Dorsolateral prefrontal cortex (tissue), 122 donors: ENCODE measurements at places on chromosomes 6 and 20.

- no peak for DNase-seq
These were observed 3.0 kb upstream of the GLO1 start for GRCh38 chr6:38705924-38706323.

DNA sequence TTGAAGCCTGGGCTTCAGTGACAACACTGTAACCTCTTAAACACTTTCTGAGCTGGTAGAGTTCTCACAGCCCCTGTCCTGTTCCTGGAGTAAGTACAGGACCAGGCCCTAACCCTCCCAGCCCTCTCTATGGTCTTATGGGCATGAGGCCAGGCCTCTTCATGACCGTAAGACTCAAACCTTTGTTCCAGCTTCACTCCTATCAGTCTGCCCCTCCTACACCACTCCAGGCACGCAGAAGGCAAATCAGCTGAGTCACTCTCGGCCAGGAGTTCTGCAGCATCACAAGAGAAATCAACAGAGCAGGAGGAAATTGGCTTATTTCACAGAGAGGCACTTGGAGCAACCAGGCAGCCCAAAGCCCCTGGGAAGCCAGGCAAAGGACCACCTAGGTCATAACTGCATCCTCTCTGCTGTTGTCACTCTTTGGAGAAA is 25.3 kb upstream of the CHD6 start:
- DNase-seq, result no peak

DNA sequence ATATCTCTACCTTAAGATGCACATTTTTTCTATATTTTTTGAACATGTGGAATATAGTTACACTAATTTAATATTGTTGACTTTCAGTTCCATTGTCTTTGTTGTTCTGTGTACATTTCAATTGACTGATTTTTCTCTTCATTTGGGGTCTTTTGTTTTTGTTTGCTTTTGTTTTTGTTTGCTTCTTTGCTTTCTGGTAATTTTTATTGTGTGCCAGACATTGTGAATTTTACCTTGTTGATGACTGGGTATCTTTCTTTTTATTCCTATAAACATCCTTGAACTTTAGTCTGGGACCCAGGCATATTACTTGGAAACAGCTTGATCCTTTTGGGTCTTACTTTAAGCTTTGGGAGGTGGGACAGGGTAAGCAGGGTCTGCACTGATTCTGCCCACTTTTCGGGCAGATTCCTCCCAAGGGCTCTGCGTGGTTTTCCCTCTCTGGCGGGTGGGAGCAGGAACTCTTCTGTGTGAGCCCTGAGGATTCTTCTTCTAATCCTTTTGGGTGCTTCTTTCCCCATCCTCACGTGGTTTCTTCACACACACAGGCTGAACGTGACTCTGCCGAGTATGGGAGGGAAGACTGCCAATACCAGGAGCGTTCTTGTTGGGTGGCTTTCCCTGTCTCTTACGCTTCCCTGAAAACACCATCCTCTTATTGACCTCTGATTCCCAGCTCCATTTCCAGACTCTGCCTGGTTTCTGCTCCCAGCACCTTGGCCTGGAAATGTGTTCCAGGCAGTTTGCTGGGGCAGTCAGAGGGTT is 200.5 kb downstream of the ARID1B start:
- no peak for DNase-seq

DNA sequence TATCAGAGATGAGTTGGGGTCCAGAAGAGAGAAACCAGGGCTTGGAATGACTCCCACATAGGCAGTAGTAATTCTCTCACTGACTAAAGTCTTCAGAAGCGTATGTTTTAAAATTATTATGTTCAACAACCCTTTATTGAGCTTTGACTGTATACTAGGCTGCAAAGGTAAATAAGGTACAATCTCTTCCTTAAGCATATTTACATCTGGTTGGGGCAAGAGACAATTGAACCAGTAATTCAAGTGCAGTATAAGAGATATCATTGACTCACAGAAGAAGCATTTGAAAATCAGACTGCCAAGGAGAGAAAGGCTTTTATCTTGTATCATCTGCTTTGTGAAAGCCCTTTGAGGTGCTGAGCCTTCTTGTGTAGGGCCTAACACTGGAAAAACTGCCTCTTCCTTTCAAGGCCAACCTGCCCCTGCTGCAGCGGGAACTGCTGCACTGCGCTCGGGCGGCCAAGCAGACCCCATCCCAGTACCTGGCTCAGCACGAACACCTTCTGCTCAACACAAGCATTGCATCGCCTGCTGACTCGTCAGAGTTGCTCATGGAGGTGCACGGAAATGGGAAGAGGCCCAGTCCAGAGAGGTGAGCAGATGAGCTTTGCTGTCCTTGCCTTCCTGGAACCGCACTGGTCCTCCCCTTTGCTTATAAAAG is 39.3 kb upstream of the C20orf144 start:
- DNase-seq, result no peak

GRCh38 chr6:162271922-162272321 is 455.6 kb downstream of the PRKN start:
- DNase-seq, result no peak

- no peak for DNase-seq
These were observed 49.1 kb upstream of the PLCB1 start for GRCh38 chr20:8082989-8083388.

DNA sequence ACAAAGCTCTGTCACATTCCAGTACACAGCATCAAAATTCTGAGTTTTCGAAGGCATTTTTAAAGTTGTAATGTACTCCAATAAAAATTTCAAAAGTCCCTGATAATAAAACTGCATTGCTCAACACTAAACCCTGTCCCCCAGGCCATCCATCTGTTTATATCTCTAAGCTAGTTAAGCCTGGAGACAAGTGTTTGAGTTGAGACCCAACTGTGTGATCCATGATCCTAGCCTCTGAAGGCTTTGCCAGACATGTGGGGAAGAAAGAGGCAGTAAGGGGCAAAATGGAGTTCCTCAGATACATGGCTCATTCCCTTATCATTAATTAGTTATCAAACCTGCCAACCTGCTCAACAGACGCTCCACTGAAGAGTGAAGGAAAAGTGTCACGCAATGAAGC is 198.4 kb downstream of the ISM1 start:
- no peak for DNase-seq

GRCh38 chr20:45470937-45471336 is 1.4 kb downstream of the WFDC2 start:
- no peak for DNase-seq

DNA sequence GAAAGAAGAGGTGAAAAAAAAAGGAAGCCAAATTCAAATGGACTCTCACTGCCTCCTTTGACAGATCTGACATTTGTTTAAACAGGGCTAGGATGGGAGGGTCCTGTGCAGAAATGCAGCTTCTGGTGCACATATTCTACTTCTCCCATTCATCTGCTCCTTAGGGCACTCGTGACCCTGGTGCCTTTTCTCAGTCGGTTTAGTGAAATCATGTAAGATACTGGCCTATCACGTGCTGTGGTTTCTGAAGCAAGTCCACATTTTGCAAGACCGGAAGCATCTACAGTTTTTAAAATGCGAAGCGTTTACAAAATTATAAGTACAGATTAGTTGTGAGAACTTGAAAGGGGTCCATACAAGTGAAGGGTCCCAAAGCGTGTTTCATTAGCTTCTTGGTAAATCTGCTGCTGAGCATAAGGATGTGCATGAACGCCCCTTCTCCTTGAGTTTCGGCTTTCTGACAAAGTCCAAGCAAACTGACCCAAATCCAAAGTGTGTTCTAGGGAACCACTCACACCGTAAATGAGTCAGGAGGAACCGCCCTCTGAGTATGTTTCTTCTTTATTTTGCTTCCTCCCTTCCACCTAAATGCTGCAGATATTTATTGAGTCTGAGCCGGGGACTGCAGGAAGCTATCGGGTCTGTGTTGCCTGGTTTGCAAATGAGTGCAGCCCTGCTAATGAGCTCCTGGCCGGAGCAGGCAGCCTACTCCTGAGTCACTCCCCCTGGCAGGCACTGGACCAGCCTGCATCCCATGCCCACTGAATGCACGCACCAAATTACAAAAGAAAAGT is 323.8 kb upstream of the JARID2 start:
- DNase-seq, result no peak

DNA sequence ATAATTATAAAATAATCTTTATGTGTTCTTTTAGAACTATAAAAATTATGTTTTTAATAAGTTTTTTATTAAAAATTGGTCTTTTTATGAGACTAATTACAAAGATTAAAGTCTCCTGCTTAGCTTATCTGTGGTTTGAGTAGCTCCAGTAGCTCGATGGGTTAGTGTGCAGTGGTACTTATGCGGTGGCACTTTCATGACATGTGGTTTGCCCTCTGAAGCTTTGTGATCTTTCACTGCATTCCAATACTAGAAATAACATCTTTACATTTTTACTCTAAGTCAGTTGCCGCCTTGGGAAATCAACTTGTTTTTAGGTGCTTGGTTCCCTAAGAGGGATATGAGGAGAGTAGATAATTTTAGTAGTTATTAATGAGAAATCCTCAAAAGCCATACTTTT is 699.5 kb upstream of the FLRT3 start:
- no peak for DNase-seq

DNA sequence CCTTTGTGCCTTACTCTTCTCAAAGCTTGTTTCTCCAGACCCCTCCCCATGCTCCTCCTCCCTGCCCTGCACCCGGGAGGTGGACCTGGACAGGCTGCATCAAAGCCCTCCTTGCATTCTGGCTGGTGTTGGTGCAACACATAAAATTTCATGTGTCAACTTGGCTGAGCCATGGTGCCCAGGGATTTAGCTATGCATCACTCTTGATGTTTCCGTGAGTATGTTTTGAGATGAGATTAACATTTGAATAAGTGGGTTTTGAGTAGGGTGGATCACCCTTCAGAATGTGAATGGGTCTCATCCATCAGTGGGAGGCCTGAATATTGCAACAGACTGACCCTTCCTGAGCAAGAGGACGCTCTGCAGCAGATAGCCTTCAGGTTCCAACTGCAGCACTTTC is 4.4 kb upstream of the OCSTAMP start:
- no peak for DNase-seq

- peak; percentile 17 for DNase-seq
These were observed 69.3 kb downstream of the ABHD12 start for GRCh38 chr20:25321262-25321831.

DNA sequence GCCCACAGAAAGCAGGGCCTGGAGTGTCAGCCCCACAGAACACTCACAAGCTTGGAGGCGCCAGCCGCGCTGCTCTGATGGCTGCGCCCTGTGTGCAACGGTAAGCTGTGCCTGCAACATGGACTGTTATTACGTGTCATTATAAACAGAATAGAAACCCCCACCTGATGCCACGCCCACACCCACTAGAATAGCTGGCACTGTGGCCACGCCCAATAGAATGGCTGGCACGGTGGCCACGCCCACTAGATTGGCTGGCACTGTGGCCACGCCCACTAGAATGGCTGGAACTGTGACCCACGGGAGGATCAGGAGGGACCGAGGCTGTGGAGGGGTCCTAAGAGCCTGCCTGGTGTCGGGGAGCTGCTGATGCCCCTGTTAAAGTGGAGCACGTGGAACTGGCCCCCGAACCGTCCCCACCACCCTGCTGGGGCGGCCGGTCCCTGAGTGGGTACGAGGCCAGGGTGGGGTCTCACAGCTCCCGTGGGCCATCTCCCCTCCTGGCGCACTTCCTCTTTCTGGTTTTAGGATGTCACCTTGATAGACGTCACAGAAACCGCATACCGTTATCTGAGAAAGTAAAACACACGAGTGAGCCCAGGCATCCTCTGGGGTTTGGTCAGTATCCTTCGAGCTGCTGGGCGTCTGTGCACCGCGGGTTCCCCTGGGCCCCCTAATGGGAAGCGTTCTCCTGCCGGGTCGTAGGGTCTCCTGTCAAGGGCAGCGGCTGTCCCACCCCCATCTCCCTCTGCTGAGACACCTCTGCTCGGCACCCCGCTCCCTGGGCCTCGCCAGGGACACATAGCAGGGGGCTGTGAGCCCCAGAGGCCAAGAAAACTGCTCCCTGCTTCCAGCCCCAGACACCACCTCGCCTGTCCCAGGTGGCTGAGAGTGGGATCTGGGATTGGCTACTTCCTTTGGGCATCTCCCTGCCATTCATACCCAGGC is 25.4 kb downstream of the SLC17A9 start:
- no peak for DNase-seq

- no peak for DNase-seq
These were observed 290.5 kb upstream of the MANEA start for GRCh38 chr6:95286874-95287273.

- no peak for DNase-seq
These were observed 38.8 kb downstream of the CITED2 start for GRCh38 chr6:139335447-139336210.

GRCh38 chr6:57207141-57207540 is 15.0 kb downstream of the RAB23 start:
- DNase-seq, result no peak

DNA sequence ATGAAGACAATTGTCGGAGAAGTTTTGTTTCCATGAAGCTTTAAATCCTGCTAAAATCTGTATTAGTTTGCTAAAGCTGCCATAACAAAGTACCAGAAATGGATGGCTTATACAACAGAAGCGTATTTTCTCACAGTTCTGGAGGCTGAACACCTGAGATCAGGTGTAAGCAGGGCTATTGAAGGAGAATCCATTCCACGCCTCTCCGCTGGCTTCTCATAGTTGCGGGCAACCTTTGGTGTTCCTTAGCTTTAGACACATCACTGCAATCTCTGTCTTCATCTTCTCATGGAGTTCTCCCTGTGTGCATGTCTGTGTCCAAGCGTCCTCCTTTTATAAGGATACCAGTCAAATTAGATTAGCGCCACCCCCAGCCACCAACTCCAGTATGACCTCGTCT is 159.9 kb upstream of the CDYL start:
- DNase-seq, result no peak

DNA sequence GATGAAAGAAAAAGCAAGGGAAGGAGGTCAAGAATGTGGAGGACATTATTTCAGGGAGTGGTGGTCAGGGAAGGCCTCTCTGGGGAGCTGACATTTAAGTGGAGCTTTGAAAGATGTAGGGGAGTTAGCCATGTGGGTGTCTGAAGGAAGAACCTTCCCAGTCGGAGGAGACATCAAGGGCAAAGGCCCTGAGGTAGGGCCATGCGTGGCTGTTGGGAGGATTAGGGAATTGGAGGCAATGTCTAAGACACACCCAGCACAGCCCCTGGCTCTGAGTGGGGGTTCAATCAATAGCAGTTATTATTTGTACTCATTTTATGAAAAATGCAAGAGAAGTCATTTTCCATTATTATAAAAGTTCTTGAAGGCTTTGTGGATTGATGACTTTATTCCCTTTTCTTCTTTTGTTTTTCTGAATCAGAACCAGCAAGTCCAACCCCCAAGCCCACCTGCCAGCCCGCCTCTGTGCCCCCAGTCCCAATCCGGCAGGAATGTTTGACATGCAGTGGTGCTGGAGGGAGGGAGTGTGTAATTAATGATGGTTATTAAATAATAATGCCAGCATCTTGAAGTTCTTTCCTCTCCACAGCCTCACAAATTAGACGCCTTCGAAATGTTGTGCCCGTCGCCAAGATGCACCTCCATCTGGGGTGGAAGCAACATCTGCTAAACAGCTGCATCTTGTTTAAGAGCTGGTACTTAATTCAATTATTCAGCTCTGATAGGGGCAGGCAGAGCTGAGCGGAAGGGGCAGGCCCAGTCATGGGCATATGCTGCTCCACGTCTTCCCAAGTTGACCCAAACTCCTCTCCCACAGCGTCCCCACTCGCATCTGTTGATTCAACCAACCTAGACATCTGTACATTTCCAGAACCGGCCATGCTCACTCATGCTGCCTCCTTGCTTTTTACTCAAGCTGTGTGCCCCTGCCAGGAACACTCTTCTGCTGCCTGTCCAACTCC is 81.3 kb upstream of the SIRPA start:
- DNase-seq, result no peak
